CD4-positive, alpha-beta T cell treated with Interferon gamma for 1 hour (primary cell): ENCODE measurements at places on chromosomes 6 and 20.
A peak's percentile ranks its signal among the peaks of the same experiment; 100 is the strongest.

GRCh38 chr6:51570168-51570921, 517.1 kb downstream of the PKHD1 start:
- DNase-seq: no peak

DNA sequence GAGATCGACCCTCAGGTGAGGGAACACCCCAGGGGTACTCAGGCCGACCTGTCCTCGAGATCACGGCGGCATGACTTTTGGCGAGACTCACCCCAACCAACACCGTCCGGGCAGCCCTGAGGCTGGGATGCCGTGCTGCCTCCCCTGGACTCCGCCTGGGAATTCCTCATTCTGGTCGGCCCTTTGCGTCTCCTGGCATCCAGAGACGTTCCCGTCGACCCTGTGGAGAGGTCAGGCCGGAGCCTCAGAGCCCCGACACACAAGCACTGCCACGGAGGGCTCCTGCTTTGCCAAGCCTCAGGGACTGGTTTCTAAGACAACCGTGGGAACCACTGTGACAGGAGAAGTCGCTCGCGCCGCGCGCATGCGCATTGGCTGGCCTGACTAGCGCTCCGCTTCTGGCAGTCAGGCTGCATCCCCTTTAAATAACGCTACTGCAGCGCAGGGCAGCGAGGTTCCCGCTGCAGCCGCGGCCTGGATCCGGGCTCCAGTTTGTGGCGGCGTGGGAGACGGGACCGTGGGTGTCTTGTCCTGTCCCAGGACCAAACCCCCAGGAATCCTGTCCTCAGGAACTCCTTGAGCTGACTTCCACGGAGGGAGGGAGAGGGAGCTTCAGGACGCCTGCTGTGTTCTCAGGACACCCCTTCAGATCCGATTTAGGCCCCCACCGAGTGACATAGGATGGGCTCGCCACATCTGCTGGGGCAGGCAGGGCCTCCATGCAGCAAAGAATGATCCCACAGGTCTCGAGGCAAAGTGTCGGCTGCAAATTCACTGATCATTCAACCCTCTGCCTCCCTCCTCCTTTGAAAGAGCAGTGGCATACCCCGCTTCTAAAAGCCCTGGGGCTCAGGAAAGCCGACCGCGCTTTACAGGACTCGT, 163.2 kb upstream of the ZNF337 start:
- peak; percentile 76 for DNase-seq

- no peak for DNase-seq
Observed at GRCh38 chr6:119171088-119171841, 92.8 kb upstream of the FAM184A start.

DNA sequence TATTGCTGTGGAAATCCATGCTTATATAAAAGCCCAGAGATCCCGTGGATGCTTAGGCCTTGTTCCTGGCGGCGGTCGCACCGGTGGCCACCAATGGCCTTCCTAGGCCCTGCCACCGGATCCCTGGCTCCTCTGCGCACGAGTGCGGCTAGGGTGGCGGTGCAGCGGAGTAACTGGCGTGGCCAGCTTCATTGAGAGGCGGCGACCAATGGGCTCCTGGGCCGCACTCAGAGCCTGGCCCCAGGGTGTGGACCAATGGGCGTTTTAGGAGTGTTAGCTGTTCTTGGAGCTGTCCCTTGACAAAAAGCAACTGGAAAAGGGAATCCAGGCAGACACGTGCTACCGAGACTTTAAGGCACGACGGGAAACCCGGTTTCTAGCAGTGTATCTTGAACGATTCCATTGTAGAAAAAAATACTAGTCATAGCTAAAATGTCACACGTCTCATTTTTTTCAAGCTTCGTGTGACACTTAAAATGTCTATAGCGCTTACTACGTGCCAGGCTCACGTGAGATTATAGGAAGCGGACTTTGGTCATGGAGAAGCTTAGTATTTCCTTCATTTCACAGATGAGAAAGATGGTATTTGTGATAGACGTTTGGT, 1.7 kb downstream of the AMD1 start:
- peak; percentile 77 for DNase-seq

- no peak for DNase-seq
Observed at GRCh38 chr6:12944001-12944400, 227.4 kb downstream of the PHACTR1 start.

DNA sequence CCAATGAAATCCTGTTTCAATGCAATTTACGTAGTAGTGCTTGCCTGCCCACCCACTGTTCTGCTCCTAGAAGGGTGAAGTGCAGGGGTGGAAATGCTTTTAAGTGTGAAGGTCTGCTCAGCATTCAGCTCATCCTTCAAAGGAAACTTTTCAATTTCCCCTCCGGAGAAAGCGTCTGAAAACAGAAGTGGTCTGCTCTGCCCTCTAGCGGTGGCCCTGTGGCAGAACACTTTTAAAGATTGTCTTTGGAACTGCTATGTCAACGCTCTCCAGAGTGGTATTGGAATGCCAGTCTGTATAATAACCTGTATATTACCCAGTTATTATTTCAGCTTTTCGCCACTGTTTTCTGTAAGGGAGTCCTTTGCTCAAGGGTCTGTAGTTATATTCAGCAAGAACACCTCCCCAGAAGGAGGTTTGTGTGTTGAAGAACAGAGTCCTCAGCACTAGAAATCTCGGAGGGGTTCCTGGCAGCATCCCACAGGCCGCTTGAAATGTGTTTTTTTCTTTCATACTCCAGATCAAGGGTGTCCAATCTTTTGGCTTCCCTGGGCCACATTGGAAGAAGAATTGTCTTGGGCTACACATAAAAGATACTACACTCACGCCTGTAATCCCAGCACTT, 63.1 kb upstream of the KLHL31 start:
- DNase-seq: peak; percentile 30

- no peak for DNase-seq
Observed at GRCh38 chr20:45289942-45290676, 16.5 kb upstream of the RBPJL start.

DNA sequence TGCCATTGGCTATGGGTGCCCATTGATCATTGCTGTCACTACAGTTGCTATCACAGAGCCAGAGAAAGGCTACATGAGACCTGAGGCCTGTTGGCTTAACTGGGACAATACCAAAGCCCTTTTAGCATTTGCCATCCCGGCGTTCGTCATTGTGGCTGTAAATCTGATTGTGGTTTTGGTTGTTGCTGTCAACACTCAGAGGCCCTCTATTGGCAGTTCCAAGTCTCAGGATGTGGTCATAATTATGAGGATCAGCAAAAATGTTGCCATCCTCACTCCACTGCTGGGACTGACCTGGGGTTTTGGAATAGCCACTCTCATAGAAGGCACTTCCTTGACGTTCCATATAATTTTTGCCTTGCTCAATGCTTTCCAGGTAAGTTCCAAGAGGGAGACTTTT, 16.4 kb downstream of the ADGRF4 start:
- DNase-seq: no peak

DNA sequence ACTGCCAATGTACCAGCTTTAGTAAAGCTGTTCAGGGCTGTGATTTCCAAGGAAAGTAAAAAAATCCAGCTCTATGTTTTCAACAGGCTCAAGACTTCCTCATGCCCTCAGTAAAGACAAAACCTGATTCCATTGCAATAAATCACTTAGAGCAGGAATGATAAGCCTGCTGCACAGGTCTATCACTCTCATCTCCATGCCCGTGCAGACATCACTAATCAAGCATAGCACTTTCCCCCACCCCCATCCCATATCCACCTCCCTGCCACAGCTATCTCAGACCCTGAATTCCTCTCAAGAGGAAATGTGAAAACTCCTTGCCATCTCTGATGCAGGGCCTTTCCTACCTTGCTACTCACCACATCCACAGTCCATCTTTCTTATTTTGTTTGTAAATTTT, 554.9 kb downstream of the MAFB start:
- DNase-seq: no peak

- no peak for DNase-seq
Observed at GRCh38 chr6:30813631-30814145, 69.3 kb upstream of the IER3 start.

GRCh38 chr6:128889870-128890269, 6.9 kb downstream of the LAMA2 start:
- DNase-seq: no peak

DNA sequence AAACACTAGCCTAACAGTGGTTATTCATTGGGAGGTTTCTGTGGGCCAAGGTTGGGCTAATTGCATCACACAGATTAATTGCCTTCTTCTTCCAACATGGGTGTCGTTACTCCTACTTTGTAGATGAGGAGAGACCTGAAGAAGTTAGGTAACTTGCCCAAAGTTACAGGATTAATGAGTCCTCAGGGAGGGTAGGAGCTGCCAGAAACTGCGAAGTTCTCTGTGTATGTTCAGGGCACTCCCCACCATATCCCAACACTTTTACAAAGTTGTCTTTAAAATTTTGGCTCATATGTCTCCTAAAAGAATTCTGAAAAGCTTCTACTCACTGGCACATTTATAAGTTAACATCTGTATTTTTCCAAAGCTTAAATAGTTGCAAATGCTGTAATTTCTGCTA, 323.5 kb upstream of the HSF2 start:
- no peak for DNase-seq

DNA sequence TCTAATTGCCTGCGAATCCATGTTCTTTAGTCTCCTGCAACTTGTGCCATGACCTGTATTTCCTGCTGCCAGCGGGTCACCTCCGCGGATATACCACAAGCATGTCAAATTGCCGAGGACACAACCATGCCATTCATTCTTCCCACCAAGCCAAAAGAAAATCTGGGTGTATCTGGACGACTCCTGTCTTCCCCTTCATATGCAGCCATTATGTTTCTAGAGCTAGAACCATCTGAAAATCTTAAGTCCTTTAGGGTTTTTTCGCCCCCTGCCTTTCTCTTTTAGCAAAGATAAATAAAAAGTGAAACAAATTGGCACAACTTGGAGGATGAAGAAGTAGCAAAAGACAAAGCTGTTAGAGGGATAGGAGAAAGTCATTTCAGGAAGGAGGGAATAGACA, 242.6 kb downstream of the ARID1B start:
- DNase-seq: no peak

DNA sequence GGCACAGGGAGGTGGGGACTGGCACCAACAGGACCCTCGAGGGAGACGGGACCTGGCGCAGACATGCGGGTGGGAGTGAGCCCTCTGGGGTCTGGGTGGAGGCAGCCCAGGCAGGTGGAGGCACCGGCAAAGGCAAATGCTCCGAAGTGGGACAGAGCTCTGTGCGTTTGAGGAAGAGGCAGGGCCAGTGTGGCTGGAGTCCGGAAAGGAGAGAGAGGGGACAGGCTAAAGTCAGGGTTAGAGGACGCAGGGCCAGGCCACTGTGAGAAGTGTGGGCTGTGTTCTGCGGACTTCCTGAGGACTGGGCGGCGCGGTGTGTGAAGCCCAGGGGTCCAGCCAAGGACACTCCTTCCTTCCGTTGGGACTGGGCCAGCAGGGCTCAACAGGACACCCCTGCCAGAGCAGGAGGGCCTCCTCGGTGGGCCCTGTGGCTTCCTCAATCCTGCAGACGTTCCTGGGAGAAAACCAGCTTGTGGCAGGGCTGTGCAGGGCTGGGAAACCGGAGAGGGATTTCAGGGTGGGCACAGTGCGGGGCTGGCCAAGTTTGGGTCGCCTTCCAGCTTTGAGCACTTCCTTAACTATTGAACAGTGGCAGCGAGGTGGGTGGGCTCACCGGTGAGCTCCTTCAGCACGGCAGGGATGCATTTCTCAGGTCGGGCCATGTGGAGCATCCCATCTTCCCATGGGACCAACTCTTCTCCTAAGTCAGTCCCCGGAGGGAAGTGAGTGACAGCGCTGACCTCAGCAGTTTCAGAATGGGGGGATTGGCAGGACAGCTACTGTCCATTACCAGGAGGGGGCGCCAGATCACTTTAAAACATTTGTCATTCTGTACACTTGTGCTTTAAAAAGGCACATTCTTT, 22.5 kb downstream of the MOCS3 start:
- DNase-seq: peak; percentile 43

GRCh38 chr6:68237205-68237604, 397.9 kb upstream of the ADGRB3 start:
- DNase-seq: no peak

GRCh38 chr6:106411056-106411455, 50.5 kb downstream of the CRYBG1 start:
- DNase-seq: no peak

- no peak for DNase-seq
Observed at GRCh38 chr20:53304146-53304545, 289.5 kb downstream of the ZNF217 start.

GRCh38 chr6:1864496-1864895, 254.8 kb downstream of the FOXC1 start:
- DNase-seq: no peak
